ENCODE measurements at places on chromosomes 3 and 15.

DNA sequence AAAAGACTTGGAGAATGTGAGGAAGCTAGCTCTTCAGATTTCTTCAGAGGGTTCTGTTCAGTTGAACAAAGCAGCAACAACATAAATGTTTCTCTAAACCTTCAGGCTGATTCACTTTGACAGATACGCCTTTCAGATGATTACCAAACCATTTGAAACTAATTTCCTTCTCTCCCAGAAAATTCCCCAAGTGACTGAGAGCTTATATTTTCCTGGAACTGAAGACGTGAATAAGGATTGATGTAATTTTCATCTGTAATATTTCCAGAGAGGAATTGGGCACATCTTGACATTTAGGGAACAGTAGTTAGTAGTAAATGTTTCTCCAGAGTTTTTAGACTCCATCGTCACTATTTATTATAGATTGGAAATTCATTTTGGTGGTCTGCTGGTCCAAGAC, 108.6 kb upstream of the AADACL2 start:
- DNase-seq = no peak

- no peak for DNase-seq
Observed at GRCh38 chr3:183210341-183210740, 42.7 kb upstream of the B3GNT5 start.

DNA sequence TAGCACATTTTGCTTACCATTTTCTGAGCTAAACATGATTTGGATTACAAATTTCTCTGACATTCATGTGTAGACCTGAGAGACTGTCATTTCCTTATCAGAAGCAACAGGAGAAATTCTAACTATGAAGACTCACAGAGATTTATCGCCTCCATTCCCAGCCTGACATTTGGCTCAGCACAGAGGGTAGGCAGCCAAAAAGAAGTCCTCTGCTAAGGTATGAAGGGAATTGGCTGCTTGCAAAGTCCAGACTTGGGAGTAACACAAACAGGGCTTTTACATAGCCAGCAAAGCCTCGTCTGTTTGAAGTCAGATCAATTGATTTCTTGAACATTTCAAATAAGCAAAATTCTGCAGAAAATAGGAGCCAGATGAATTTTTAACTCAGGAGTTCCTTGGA, 57.0 kb upstream of the CMSS1 start:
- no peak for DNase-seq

GRCh38 chr3:15083252-15083651, 15.7 kb downstream of the RBSN start:
- DNase-seq = no peak

- peak; percentile 82 for DNase-seq
Observed at GRCh38 chr3:184354121-184354728, 7.2 kb downstream of the CLCN2 start.

DNA sequence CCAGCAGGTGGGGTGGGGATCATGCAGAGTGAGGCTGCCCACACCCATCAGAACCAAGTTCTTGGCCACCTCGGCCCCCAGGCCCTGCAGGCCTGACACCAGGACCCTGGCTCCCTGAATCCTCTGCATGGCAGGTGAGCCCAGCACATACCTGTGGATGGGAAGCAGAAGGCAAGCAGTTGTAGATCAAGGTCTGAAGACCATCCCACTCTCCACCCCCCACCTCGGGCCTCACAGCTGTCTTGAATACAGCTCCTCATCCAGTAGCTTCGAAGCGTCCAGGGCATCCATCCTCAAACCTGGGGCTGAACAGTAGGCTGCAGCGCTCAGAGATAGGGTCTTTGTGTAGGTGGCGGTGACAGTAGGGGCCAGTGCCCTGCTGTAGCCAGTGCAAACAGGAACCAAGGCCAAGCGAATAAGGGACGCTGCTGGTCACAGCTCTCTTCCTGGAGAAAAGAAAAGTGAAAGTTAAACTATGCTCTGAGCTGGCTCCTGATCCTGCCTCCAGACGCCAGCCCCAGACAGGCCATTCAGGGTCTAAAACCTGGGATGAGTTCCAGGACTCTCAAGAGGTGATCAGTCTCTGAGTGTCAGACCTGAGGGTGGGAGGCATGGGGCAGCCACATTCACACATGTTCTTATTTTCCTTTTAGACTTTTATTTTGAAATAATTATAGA, at the start of gene UBA7:
UBA7 (minus strand) TSS at position 457 of the 678 bp plus-strand sequence; CDS start at position 291, 166 bp downstream.
- peak; percentile 62 for DNase-seq

DNA sequence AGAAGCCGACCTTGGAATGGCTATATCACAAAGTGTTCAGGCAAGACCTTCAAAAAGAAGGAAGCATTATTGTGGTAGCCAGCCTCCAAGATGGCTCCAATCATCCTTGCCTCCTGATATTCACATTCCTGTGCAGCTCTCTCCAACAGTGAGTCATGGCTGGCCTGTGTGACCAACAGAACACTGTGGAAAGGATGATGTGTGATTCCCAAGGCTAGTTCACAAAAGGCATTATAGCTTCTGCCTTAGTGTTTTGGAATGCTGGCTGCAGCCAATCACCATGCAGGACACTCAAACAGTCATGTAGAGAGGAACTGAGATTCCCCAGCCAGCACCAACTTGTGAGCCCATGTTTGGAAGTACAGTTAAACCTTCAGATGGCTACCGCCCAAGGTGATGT, 102.6 kb downstream of the EFL1 start:
- DNase-seq = no peak

- DNase-seq = no peak
Observed at GRCh38 chr3:127786353-127787070, 35.8 kb downstream of the MGLL start.

DNA sequence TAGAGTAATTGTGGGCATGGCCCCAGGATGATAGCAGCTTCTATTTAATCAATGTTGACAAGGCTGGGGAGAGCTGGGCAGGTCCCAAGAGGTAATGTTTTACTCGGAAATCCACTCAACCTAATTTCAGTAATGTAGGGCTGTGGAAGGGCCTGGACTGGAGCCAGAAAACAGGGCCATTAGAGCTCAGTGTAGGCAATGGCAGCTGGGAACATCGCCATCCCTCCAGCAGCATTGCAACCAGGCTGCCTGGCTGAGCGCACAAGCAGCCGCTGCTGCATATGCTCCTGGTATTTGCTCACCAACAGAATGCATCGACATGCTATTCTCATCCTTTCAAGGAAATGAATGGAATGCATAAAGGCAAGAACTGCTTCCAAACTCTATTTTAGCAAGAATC, 90.0 kb downstream of the GAP43 start:
- DNase-seq = no peak

- no peak for DNase-seq
Observed at GRCh38 chr3:188331166-188331565, 177.2 kb downstream of the LPP start.

DNA sequence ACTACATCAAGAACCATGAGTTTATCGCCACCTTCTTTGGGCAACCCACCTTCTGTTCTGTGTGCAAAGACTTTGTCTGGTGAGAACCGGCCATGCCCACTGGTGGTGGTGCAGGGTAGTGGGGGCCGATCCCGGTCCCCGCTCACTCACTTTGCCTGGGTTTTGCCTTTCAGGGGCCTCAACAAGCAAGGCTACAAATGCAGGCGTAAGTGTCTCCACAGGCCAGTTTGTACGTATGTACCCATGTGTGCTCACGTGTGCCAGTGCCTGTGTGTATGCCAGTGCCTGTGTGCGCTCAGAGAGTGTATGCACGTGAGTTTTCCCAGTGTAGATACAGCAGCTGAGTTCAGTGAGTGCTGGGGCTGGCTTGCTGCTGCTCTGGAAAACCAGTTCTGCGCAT, 20.5 kb downstream of the PRKCD start:
- DNase-seq = no peak

- DNase-seq = no peak
Observed at GRCh38 chr3:195123281-195123691, 147.7 kb downstream of the XXYLT1 start.

GRCh38 chr3:24480497-24480896, 14.2 kb downstream of the THRB start:
- DNase-seq = no peak

DNA sequence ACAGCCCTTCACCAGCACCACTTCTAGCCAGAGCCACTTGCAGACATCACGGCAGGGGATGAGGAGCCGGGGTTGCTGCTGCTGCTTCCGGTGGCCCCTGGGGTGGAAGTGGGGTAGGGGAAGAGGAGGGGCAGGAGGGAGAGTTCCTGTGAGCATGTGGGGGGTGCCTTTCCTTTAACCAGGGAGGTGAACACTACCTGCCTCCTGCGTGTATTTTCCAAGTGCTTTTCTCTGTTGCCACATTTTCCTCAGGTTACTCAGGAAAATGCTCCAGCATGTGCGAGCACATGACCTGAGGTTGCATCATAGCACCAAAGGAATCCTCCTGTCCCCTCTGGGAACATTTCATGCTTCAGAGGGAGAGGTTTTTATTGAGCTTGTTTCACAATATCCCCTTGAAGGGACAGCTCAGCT, 12.2 kb upstream of the SACM1L start:
- DNase-seq = peak; percentile 71

DNA sequence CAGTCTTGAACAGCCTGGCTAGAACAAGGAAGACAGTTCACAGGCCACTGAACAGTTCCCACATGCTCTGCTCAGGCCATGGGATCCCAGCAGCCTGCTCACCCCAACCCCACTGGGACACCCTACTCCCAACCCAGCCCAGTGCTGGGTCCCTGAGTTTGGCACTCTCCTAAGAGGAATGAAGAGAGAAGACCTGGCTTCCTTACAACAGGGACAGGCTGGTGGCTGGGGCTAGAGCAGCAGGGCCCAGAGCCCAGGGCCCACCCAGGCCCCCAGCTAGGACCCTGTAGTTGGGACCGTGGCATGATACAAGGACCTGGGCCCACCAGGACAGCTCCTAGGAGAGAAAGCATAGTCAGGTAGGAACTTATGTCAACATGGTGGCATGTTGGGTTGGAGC, 43.4 kb downstream of the SEMA3G start:
- no peak for DNase-seq

Data from activated CD4-positive, alpha-beta T cell treated with anti-CD3 and anti-CD28 coated beads for 36 hours (primary cell).